ENCODE measurements at places on chromosomes 3 and 15.

GRCh38 chr15:70314018-70314354 is 216.3 kb upstream of the TLE3 start:
- DNase-seq: no peak

DNA sequence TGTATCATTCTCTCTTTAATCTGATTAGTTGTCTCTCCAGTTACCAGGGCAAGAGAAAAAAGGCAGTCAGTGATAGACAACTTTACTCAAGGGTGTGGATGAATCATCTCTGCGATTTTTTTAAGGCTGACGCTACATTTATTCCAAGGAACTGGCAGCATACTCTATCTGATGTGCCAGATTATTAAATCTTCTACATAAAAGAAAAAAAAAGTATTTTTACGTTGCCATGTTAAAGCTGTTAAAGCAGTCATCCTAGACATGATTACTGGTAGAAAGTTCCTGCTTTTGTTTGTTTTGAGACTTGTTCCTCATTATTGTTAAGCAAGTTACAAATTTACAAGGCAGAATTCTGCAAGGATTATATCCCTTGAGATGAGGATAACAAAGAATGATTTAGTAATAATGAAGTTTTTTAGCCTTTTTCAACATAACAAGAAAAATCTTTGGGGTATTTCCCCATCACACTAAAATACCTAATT is 121.7 kb downstream of the CBLB start:
- DNase-seq: no peak

- DNase-seq: no peak
These were observed 335.6 kb downstream of the NLGN1 start for GRCh38 chr3:173733029-173733652.

GRCh38 chr3:156795890-156796481 is 30.2 kb upstream of the LEKR1 start:
- DNase-seq: no peak

GRCh38 chr15:65286069-65286703 is 497 bp downstream of the PARP16 start:
- DNase-seq: peak; percentile 34

- DNase-seq: no peak
These were observed 381.6 kb downstream of the FOXP1 start for GRCh38 chr3:71201939-71202338.

DNA sequence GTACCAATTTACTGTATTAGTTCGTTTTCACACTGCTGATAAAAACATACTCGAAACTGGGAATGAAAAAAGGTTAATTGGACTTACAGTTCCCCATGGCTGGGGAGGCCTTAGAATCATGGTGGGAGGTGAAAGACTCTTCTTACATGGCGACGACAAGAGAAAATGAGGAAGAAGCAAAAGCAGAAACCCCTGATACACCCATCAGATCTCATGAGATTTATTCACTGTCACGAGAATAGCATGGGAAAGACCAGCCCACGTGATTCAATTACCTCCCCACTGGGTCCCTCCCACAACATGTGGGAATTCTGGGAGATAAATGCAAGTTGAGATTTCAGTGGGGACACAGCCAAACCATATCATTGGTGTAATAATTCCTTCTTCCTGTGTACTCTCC is 69.6 kb downstream of the C3orf20 start:
- DNase-seq: no peak

- DNase-seq: no peak
These were observed 3.2 kb downstream of the C3orf18 start for GRCh38 chr3:50564321-50564720.

GRCh38 chr3:46712191-46713049 is 5.2 kb downstream of the PRSS50 start:
- DNase-seq: no peak

GRCh38 chr3:100783619-100784018 is 74.3 kb downstream of the TFG start:
- no peak for DNase-seq

- no peak for DNase-seq
These were observed 62.5 kb upstream of the C15orf61 start for GRCh38 chr15:67458331-67459029.

GRCh38 chr15:34233614-34234013 is 8.8 kb downstream of the EMC4 start:
- no peak for DNase-seq

DNA sequence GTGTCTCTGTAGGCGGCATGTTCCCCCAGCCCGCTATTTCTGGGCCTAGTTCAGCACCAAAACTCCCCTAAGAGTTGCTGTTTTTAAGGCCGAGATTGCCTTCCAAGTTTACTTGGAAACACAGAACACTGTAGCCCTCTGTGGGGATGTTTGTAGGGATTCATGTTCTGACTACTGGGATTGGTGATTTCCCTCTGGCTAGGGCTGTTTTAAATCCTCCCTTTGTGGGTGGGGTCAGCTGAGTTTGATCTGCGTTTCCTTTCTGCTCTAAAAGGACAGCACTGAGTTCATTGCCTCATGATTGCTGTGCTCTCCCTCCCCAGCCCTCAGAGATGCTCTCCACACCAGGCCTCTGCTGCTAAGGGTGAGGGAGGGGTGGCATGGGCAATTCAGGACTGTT is 640.6 kb upstream of the DPPA4 start:
- DNase-seq: no peak

GRCh38 chr3:155342344-155342743 is 48.9 kb upstream of the STRIT1 start:
- no peak for DNase-seq

GRCh38 chr3:11499144-11499543 is 144.6 kb downstream of the VGLL4 start:
- no peak for DNase-seq

DNA sequence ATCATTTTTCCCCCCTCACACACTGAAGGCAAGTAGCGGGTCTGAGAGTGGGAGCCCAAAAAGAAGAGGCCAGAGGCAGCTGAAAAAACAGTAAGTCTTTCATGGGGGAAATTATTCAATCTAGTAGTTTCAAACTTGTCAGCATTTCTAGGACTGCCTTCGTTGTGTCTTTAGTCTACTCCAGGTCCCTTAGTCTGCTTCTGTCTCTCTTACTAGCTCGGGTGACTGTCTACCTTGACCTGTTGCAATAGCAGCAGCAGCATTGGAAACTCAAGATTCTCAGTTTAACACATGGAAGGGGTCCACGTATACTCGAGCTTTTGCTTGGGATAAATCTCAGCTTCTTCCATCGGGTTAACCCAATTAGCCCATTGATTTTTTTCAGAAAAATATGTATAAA is 28.9 kb downstream of the CHD2 start:
- no peak for DNase-seq

- no peak for DNase-seq
These were observed 372.1 kb downstream of the NR2F2 start for GRCh38 chr15:96702589-96702988.

DNA sequence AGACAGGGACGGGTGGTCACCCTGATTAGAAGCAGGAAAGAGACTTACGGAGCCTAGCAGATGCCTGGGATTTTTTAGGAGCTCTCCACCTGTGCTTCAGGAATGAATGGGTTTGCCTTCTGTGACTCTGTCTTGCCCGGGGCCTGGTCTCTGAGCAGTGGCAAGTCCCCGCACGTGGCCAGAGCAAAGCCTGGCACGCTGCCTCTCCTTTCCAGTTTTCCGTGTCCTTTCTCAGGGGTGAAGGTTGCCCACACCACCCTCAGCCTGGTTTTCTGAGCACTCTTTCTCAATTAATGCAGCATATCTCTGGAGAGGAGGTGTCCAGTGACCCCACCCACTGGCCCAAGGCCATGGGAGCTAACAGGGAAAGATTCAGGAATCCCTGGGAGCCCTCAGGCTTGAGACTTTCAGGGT is 14.5 kb upstream of the CHST14 start:
- DNase-seq: no peak

GRCh38 chr3:187935623-187936156 is 190.4 kb upstream of the BCL6 start:
- DNase-seq: no peak

GRCh38 chr3:37622999-37623883 is 238.4 kb upstream of the CTDSPL start:
- no peak for DNase-seq

DNA sequence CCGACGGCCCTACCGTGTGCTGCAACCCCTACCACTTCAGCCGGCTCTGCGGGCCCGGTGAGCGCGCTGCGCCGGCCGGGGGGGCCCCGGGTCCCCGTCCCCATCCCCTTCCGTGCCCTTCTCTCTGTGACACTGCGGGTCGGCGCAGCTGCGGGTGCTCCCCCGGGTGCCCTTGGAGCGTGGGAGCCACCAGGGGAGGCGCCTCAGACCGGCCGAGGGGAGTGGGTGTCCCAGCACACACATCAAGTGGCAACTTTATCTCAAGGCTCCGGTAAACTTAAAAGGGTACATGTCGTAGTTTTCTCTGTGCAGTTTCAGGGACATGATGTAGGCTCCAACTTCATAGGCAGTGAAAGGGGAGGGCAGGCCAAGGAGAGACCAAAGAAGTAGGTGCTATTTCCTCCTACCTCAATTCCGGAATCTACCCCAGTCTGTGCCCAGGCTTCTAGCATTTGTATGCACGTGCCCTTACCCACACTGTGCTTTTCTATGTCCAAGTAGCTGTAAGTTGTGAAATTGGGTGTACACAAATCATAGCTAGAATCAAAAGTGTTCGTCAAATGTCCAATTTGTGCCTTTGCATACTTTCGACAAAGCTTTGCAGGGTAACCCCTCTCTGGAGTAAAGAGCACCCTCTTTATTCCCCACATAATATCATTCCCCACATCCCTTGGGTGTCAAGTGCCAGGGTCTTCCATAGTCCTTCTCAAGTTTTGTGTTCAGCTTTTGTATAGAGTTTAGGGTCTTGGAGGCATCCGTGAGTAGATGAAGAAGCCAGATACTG is 2.2 kb downstream of the SMAD6 start:
- DNase-seq: no peak

GRCh38 chr3:186854146-186854545 is 11.6 kb downstream of the ADIPOQ start:
- no peak for DNase-seq

DNA sequence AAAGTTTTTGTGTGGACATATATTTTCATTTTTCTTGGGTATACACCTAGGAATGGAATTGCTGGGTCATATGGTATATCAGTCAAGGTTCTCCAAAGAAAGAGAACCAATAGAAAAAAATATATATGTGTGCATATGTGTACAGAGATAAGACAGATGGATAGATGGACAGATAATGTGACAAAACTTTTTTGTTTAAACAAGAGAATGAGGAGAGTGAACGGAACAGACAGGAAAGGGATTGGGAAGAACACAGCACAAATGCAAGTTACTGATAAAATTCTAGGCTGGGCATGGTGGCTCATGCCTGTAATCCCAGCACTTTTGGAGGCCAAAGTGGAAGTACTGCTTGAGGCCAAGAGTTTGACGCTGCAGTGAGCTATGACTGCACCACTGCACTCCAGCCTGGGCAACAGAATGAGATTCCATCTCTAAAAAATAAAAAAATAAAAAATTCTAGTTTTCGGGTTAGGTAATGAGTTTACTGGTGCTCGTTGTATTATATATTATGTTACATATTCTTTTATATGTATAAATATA is 50.0 kb downstream of the HSPBAP1 start:
- DNase-seq: no peak

- DNase-seq: no peak
These were observed 463.1 kb upstream of the ARHGEF26 start for GRCh38 chr3:153658136-153658535.

GRCh38 chr3:171900446-171900845 is 57.3 kb downstream of the TMEM212 start:
- no peak for DNase-seq

GRCh38 chr15:94834494-94834893 is 603.1 kb downstream of the MCTP2 start:
- no peak for DNase-seq

DNA sequence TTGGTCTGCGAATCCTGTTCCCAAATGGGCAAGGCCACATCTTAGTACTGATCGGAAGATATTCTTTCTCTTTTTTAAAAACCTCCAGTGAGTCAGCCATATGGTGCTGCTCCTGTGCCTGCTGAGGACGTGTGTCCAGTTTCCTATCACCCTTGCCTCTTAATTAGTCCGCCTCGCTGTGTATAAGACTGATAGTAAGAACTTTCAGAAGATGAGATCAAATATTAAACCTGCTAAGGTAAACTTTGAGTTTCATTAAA is 612 bp downstream of the UBA5 start:
- no peak for DNase-seq

DNA sequence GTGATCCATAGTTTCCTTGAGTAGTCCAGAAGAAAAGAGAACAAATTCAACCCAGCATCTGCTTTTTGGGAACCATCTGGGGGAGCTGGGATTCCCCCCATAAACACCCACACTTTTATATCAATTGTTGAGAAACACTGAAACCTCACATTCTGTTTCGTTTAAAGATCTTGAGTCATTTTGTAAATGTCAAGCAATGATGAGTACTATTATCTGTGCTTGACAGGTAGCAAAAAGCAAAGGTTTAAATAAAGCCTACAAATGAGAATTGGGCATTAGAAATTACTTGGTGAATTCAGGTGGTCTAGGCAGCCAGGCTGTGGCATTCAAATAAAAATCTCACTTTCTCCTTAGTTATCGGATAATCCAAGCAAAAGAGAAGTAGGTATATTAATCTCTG is 75.7 kb downstream of the TMEM266 start:
- DNase-seq: no peak

GRCh38 chr3:30586806-30587486 is 19.5 kb upstream of the TGFBR2 start:
- no peak for DNase-seq

- DNase-seq: no peak
These were observed 224.0 kb downstream of the CHL1 start for GRCh38 chr3:420584-420983.

DNA sequence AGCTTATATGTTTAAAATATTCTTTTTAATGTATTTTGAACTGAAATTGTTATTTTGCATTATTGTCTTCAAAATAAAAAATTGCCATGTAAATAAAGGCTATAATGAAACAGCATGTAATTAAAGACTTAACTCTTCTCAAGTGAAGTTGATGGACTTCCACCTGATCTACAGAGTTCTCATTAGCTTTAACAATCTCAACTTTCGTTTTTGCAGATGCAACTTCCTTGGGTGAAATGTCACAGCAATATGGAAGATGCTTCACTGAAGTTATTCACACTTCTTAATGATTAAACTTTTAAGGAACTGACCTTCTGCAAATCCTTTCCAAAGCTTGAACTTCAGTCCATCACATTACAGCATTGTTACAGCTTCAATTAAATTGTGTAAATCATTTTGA is 63.6 kb downstream of the OSTN start:
- DNase-seq: no peak

DNA sequence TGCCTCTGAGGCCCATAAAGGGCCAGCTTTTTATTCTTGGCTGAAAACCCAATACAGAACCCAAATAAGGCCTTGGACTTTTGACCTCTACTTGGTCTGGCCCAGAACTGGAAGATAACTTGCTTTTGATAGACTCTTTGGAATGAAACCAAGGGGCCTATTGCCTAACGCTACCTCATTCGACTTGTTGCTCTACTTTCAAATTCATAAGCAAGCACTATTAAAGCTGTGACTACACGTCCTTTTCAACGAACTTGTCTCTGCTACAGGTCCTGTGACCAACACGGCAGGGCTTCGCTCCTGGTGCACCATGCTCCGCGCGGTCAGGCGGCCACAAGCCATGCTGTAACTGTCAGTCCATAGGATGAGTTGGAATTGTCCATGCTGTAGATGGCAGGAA is 385.4 kb downstream of the MFSD1 start:
- no peak for DNase-seq

Data from activated T-helper 1 cell treated with anti-CD3 and anti-CD28 coated beads, Interleukin-12 subunit alpha, Interleukin-12 subunit beta, Interleukin-2, Interleukin-4 antibody, amounts not matched to agents 30 ng/mL and 10 ng/mL and 1 ng/mL, durations not matched to agents 14 hours and 24 hours and 36 hours (primary cell).